ENCODE measurements at places on chromosomes 2 and 18. TPM values are rescaled to one million over a fixed set of nuclear protein-coding genes. Genes with fewer than 3 reads are reported as not detected.

CCDC74B gene
- polyA plus RNA-seq: 5.2 TPM

SP9 gene
- polyA plus RNA-seq: not detected

RGPD4 gene
- 0.06 TPM for polyA plus RNA-seq

RAX gene
- polyA plus RNA-seq: not detected

MC2R gene
- not detected for polyA plus RNA-seq

ST8SIA3 gene
- not detected for polyA plus RNA-seq
